ENCODE measurements at places on chromosomes 11 and 22.
A peak's percentile ranks its signal among the peaks of the same experiment; 100 is the strongest.

GRCh38 chr11:29305456-29306232, 711.2 kb downstream of the KCNA4 start:
- DNase-seq, result no peak

GRCh38 chr11:37951996-37952395, 1354.0 kb upstream of the RAG2 start:
- no peak for DNase-seq

- no peak for DNase-seq
Observed at GRCh38 chr11:125128450-125128849, 17.0 kb upstream of the TMEM218 start.

GRCh38 chr11:43920598-43921419, 21.6 kb upstream of the C11orf96 start:
- DNase-seq, result no peak

GRCh38 chr22:20009582-20010306, 6.9 kb downstream of the ARVCF start:
- DNase-seq, result no peak

GRCh38 chr22:30043161-30043560, 37.1 kb upstream of the HORMAD2 start:
- no peak for DNase-seq

DNA sequence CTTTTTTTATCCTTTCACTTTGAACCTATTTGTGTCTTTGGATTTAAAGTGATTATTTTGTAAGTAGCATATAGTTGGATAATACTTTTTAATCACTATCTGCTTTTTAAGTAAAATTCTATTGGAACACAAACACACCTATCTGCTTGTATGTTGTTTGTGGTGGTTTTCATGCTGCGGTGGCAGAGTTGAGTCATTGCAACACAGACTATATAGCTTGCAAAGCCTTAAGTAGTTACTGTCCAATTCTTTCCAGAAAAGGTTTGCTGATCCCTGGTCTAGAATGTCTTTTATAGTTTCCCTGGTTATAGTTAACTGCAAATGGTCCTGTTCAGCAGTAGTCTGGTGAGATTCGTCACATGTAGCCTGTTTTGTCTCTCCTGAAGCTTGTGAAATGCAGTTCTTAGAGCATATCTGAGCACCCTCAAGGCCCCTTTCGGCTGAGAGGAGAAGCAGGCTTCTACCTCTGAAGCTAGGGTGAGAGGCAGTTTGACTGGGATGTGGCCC, 21.5 kb downstream of the SHANK3 start:
- DNase-seq, result no peak

DNA sequence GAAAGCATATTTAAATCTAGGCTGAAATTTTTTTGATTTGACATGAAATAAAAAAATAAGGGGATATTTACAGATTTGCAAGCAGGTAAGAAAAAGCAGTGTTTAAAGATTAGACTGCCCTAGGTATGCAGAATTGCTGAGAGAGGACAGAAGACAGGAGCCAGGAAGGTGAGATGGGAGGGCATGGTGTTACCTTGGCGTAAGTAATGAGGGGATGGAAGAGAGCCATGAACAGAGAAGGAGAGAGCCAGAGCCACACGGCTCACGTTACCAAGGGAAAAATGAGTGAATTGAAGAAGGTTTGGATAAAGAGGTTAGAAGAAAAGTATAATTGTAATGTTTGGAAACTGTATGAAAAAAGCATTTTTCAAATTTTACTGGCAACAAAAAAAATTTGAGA, 904.3 kb downstream of the OPCML start:
- DNase-seq, result peak; percentile 49

DNA sequence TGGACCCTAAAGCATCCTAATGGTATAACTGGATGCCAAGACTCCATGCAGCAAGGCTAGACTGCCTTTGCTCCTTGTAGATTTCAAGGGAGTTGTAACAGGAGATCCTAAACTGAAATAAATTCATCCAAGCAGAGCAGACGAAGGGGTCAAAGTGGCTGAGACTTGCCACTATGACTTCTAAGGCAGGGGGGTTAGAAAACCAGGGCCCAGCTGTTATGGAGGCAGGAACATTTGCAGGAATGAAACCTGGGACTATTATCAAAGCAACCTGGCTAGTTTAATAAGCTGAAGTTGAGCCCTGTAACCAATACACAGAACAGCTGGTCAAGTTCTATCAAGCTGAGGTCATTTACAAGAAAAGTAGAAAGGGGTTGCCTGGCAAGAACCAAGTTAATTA, 122.2 kb upstream of the TRPC6 start:
- DNase-seq, result no peak

DNA sequence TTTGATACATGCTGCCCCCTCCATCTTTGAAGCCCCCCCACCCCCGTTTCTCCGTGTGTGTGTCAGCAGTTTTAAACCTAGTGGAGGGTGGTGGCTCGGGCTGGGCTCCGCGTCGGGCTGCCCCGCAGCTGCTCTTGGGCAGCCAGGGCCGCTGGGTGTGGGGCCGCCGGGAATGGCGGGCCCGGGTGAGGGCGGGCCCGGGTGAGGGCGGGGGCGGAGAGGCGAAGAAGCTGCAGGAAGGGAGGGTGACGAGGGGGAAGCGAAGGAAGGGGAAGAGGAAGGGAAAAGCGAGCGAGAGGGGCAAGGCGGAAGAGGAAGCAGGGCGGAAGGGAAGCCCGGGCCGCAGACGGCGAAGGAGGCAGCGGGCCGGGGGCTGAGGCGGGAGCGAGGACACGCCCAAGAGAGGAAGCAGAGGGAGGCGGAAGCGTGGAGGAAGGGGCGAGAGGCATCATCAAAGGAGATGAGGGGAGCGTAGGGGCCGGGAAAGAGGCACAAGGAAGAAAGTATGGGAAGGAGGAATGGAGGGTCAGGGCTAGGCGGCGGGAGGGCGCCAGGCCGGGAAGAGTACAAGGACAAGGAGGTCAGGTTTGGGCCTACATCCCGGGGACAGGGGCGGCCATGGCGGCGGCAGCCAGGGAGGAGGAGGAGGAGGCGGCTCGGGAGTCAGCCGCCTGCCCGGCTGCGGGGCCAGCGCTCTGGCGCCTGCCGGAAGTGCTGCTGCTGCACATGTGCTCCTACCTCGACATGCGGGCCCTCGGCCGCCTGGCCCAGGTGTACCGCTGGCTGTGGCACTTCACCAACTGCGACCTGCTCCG, 82.4 kb downstream of the BCR start:
- no peak for DNase-seq

- no peak for DNase-seq
Observed at GRCh38 chr11:40139066-40139465, 1320.4 kb downstream of the LRRC4C start.

GRCh38 chr11:85821636-85822035, 10.7 kb upstream of the SYTL2 start:
- no peak for DNase-seq

DNA sequence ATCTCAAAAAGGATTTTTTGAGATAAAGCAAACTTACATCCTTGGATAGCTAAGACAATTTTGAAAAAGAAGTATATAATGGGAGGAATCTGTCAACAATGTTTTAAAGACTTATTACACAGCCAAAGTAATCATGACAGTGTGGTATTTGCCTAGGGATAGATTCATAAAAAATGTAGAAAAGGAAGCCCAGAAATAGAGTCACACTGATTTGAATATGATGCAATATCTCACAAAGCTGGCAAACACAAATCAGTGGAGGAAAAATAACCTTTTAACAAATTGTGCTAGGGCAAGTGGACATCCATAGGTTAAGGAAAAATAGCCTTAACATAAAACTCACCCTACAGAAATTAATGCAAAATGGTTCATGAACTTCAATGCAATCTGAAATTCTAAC, 6.0 kb downstream of the XKR3 start:
- DNase-seq, result no peak

GRCh38 chr22:35633520-35633919, 14.7 kb upstream of the APOL6 start:
- DNase-seq, result no peak

GRCh38 chr22:20576445-20576816, 69.0 kb downstream of the MED15 start:
- no peak for DNase-seq

DNA sequence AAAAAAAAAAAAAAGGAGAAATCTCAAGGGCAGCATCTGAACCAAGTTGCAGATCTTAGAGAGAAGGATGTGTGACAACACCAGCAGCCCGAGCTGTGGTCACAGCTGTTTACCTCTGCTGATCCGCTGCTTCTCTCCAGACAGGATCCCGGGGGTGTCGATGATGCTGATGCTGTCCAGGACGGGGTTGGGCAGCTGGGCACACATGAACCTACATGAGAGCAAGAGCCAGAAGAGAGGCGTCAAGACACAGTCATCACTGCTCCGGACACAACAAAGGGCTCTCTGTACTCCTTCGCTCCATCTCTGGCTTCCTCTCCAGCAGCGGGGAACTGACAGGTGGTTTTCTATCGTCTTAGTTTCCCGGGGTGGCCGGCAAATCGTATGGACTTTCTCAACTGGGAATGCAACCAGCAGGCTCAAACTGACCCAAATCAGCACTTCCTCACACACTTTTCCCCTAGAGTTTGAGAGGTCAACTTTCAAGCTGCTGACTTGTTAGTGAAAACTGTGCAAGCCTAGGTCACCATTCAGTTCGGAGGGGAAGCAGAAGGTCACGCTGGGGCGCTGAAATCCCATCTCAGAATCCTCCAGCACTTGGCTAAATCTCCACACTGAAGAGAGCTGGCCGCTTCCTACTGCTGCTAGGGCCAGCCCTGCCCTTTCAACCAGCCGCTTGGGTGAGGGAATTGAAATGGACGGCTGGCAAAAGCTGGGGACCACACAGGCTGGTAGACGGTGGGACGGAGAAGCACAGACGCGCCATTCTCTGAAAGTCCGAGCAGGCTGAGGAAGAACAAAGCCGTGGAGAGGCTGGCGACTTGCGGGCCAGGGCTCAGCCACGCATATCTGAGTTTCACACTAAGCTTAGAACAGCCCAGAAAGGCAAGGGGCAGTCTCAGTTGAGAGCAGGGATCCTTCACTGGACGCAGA, 3.8 kb downstream of the EHD1 start:
- no peak for DNase-seq

DNA sequence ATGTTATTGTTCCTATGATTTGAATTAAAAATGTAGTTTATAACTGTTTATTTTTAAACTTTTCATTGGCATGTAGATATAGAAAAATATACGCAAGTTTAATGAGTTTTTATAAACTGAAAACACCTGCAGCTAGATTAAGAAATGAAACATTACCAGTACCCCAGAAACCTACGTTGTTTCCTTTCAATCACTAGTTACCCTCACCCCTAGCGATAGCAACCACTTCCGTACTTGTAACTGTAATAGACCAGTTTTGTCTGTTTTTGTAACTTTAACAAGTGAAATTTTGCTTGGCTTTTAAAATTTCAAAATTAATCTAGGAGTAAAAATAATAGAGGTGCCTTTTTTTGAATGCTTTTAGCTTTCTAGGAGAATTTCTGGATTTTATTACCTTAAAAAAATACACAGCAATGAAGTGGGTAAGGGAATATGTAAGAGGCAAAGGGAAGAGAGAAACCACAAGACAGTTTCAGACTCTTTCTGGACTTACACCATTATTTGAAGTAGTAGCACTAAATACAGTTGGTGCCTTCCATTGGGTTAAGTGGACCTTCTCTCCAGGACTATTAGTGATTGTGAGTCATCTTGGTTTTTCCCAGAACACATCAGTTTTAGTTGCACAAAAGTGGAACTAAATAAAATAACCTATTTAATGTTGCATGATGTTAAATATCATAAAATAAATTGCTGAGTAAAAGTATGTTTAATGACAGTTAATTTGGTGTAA, 18.7 kb upstream of the NAT10 start:
- no peak for DNase-seq

GRCh38 chr11:47398011-47398410, 10.4 kb upstream of the SLC39A13 start:
- DNase-seq, result no peak

GRCh38 chr11:120179057-120179672, 31.7 kb upstream of the OAF start:
- DNase-seq, result no peak

DNA sequence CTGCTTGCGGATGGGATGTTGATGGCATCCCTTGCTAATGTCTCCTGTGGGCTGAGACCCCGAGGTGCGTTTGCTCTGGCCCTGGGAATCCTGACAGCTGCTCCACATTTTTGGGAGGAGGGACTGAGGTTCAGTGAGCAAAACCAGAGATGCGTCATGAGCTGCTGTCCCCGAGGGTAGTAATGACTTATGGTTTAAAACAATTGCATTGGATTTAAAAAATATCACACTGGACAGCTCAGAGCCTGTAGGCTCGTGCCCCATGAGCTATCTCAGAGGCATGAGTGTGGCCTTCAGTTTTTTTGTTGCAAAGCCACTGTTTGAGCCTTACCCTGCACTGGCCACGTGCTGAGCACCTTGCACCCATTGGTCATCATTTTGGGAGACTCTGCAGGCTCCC, 20.9 kb upstream of the PARVG start:
- no peak for DNase-seq

GRCh38 chr11:20203831-20204230, 43.6 kb upstream of the DBX1 start:
- no peak for DNase-seq

- no peak for DNase-seq
Observed at GRCh38 chr11:72579816-72580641, 94.2 kb downstream of the PDE2A start.

DNA sequence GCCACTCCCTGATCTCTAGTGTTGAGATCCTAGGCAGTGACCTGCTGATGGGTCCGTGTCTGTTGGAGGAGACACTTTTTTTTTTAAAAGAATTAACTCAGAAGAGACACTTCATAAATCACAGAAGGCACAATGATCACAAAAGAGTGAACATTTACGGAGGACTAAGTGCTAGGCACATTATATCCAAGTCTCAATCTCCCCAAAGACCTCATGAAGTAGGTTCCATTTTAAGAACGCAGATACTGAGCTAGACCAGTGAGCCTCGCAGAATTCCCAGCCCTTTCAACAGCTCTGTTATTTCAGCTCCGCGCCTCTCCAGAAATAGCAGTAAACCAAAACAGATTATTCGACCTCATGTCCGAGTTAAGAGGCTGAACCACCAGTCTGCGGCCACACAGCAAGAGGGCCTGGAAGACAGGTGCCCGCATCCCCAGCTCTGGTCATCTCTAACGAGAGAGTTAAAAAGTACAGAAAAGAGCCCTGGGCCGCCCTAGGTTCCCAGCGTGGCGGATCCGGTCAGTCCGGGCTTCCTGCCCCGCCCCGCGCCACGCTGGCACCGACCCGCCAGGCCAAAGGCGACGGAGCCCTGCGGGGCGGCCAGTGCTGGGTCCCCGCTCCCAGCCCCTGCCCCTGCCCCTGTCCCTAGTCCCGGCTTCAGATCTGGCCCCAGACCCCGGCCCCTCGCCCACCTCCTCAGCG, 612 bp downstream of the XBP1 start:
- DNase-seq, result no peak

- no peak for DNase-seq
Observed at GRCh38 chr22:20787746-20788626, 14.1 kb downstream of the SERPIND1 start.

DNA sequence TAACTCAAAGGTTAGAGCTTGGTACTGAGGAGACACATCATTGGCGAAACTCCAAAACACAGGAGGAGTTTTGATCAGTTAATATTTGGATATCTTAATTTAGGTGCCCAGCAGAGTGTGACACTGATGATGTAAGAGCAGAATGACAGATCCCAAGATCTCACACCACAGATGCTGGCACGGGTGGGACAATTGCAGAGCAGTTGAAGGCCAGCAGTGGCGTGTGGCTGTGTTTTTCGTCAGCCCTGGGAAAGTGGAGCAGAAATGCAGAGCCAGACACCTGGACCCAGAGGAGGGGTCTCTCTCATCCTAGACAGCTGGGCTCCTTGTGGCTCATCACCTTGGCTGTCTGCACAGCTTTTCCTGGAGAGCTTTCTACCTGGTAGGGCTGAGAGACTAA, 59.7 kb upstream of the CTTN start:
- no peak for DNase-seq

GRCh38 chr22:41240377-41241132, at the start of gene CHADL:
Gene CHADL, minus strand, starts transcription at chr22:41240931. Its CDS starts 50 bp downstream, at chr22:41240881.
- DNase-seq, result no peak
